Stimulated activated memory B cell treated with anti-CD40 and anti-IgM and Interleukin-4, amounts not matched to agents 10 μg/mL and 1 μg/mL and 100 μg/mL, for 72 hours (primary cell): ENCODE measurements at places on chromosomes 13 and 19.

- no peak for ATAC-seq
- peak overlapping the region; percentile 61 for H3K27ac ChIP-seq
- peaks cover 32% of the 10 kb centered on the region for H3K4me1 ChIP-seq
- H3K27me3 ChIP-seq, result no peaks in the 10 kb centered on the region
Measured at GRCh38 chr19:42494321-42494720, 34.0 kb downstream of the CEACAM1 start.

- H3K4me1 ChIP-seq, result peaks cover 53% of the 10 kb centered on the region
- peak overlapping the region; percentile 57 for H3K4me3 ChIP-seq
- no peaks in the 10 kb centered on the region for H3K36me3 ChIP-seq
Measured at GRCh38 chr19:18043676-18044075, 35.7 kb downstream of the ARRDC2 start.

GRCh38 chr19:23070353-23071146 lies 46.3 kb upstream of the ZNF730 start:
- H3K27ac ChIP-seq, result no peak overlapping the region
- no peak for ATAC-seq
- peaks cover 31% of the 10 kb centered on the region for H3K27me3 ChIP-seq
- no peaks in the 10 kb centered on the region for H3K36me3 ChIP-seq
- H3K4me1 ChIP-seq, result peaks cover 5% of the 10 kb centered on the region

- no peak overlapping the region for H3K4me3 ChIP-seq
- H3K4me1 ChIP-seq, result peaks cover 5% of the 10 kb centered on the region
- no peaks in the 10 kb centered on the region for H3K27me3 ChIP-seq
- H3K36me3 ChIP-seq, result peaks cover 25% of the 10 kb centered on the region
- ATAC-seq, result no peak
Measured at GRCh38 chr13:75798353-75799255, 162.5 kb downstream of the LMO7 start.

DNA sequence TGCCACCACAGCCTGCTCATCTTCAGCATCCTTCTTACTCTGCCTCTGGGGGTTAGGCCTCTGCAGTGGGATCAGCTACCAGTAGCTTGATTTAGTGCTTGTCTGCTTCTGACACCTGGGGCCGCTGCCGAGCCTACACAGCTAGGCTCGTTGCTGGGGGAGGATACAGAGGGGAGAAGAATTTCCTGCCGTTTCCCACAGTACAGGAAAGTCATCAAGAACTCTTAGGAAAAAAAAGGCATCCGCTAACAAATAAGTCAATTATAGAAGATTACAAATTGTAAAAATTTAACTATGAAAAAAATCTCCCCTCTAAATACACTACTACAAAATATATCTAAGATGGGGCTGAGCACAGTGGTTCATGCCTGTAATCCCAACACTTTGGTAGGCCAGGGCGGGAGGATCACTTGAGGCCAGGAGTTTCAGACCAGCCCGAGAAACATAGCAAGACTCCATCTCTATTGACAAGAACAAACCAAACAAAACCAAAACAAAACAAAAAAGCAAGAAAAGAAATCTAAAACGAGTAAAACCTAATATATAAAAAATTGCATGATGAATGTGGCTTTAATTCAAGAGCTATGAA lies 26.7 kb downstream of the LATS2 start:
- peaks cover 8% of the 10 kb centered on the region for H3K27me3 ChIP-seq
- no peak overlapping the region for H3K4me3 ChIP-seq
- H3K27ac ChIP-seq, result no peak overlapping the region
- H3K36me3 ChIP-seq, result no peaks in the 10 kb centered on the region
- no peak for ATAC-seq
